Ureter (tissue), 1 donor: ENCODE measurements at places on chromosomes 12 and 14. TPM values are rescaled to one million over a fixed set of nuclear protein-coding genes. Genes with fewer than 3 reads are reported as not detected.

DNA sequence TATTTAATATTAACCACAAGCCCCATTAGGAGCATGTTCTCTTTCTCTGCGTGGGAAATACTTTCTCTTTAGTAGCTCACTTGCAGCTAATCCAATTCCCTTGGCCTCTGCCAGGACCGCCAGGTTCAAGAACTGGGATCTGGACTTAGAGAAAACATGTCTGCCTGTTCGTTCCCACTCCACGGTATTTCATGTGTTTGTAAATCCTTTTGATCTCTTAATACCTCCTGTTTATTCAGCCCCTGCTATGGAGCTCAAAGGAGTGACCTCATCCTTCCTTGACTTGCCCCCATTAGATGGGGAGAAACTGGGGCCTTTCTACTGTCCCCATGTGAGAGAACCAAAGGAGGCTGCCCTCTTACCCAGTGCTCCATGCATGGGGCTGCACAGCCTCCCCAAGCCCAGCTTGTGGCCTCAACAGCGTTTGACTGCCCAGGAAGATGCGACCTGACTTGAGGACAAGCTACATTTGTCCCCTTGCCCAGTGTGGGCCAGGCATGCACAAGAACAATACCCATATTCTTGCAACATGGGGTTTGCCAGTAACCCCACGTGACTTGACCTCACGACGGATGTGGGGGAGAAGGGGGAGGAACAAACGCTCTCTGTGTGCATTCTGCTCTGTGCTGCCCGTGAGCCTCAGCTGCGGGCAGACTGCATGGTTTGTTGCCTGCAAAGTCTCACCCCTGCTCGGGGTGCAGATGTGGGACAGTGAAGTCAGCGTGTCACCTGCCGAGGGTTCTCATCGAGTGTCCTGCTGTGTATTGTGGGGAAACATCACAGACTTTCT lies 30.3 kb downstream of the CD9 start:
- DNase-seq = peak; percentile 66

DNA sequence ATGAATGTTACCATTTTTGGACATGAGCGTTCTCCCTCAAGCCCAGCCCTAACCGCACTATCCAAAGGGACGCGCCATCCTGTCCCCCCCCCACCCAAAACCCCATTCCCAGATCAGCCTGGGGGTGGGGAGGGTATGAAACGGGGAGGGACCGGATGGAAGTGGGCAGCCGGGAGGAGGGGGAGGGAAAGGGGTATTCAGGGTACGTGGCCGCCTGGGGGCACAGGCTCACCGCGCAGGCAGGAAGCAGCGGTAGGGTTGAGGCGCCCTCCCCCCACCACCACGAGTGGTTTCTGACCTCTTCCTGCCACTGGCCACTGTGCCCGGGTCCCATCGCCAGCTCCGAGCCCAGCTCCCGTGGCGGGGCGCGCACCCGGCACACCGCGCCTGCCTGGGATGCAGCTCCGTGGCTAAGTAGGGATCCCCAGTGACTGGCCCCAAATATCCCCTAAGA lies 1.4 kb downstream of the ACTN1 start:
- DNase-seq = peak; percentile 87

DNA sequence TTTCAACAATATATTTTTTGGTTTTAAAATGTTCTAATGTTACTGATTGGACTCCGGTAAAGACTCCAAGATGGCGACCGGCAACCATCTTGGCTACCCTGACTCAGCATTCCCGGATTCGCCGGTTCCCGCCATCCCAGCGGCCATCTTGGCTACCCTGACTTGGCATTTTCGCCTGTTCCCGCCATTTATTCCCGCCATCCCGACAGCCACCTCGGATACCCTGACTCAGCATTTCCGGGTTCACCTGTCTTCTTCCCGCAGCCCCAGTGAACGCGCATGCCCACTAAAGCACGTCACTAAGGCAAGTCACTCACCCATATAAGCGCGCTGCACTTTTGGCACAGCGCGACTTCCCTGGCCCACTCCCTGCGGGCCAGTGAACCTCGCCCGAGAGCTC lies 9.0 kb upstream of the LRFN5 start:
- DNase-seq = no peak

DNA sequence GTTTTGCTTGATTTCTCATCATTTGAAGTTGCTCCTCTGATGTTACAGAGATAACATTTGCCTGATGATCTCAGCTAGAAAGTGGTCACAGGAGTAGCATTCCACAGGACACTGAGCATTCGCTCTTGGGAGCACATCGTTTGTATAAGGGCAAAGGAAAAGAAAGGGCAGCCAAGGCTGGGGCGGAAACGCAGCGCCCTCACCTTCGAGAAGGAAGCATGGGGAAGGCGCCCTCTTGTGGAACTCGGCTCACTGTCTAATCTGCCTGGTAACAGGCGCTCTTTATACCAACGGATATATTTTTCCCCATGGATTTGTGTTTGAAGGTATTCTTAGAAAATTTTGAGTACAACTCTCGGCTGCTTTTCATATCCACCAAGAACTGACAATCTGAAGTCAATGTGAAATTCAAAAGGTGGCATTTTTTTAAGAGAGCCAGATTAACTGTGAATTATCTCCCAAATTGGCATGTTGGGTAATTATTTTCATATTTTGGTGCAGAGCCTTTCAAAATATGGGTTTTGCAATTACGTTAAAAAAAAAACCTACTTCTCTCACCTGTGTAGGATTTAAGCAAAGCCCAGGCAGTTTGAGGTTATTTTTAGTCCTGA lies 172.7 kb downstream of the CAND1 start:
- peak; percentile 88 for DNase-seq

Gene TAS2R9
- total RNA-seq = not detected
